Effector CD8-positive, alpha-beta T cell (primary cell): ENCODE measurements at places on chromosomes 3 and 15.

DNA sequence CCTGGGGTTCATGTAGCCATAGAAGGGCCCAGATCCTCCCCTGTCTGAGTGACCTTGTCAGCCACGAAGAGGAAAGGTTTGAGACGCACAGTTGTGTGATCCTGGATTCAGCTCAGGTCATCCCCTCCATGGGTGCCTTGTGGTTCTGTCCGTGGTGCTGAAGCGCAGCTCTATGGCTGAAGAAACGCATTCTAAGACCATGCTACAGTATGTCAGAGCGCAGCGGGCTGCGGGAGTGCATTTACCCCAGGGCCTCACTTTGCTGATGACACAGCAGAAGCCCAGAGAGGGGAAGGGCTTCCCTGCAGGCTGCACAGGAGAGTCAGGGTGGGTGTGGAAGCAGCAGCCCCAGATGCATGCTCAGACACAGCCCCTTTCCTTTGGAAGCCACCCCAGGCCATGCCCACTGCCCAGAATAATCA, 68.8 kb upstream of the IQSEC1 start:
- DNase-seq: no peak

DNA sequence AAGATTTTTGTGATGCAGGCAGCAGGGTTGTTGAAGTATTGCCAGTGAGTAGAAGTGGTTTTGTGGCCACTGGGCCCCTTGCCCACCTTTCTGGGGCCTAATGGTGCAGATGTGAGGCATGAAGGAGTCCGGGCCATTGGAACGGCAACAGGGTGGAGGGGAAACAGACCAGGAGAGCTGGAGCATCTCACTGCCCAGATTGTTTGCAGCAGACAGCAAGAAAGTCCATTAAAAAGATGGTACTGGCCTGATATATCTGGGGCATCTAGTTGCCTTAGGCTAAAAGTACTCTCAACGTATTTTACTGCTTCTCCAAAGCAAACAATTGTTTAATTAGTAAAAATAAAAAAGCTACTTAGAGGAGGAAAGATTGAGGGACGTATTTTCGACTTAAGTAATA, 298.4 kb downstream of the SATB1 start:
- no peak for DNase-seq

DNA sequence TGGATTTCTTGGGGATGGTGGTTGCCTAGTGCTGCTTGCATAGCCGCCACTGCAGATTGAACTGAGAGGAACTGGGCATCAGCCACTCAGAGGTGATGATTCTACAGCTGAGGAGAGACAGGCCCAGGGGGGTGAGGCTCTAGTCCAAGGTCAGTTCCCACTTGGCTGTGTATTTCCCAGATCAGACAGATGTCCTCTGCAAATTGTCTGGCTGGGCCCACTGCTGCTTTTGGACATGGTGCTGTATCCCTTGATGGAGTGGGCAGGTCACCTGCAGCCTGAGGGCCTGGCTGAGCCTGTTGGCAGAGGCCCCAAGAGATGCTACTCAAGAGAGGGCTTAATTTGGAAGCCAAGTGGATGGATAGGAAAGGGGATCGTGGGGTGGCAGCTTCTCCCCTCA, 124.5 kb upstream of the CTDSPL start:
- DNase-seq: no peak

GRCh38 chr15:41562244-41562643, 3.2 kb downstream of the TYRO3 start:
- DNase-seq: no peak

GRCh38 chr15:83717010-83717409, 63.1 kb downstream of the ADAMTSL3 start:
- DNase-seq: no peak

- DNase-seq: no peak
Measured at GRCh38 chr15:51658664-51659063, 22.6 kb upstream of the SCG3 start.

- DNase-seq: no peak
Measured at GRCh38 chr15:58594898-58595297, 154.6 kb downstream of the ADAM10 start.

DNA sequence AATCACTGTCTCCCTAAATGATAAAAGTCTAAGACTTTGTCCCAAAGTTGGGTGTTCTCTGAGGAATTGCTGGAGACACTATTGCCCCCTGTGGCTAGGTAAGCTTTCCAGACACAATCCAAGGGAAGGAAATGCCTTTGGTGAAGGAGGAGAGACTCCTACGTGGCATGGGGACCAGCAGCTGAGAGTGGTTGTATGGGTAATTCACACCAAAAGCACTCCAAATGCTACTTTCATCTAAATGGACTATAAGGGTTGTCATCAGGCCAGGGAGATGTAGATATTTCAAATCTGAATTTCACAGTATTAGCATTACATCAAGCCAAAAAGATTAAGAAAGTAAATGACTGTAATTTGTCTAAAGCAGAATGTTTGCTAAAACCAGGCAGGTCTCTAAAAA, 400.8 kb upstream of the THBS1 start:
- no peak for DNase-seq

- no peak for DNase-seq
Measured at GRCh38 chr3:31092748-31093589, 198.5 kb upstream of the GADL1 start.

GRCh38 chr3:102025606-102026270, 176.4 kb downstream of the NFKBIZ start:
- no peak for DNase-seq

- DNase-seq: no peak
Measured at GRCh38 chr15:71329497-71330260, 214.4 kb downstream of the THSD4 start.

DNA sequence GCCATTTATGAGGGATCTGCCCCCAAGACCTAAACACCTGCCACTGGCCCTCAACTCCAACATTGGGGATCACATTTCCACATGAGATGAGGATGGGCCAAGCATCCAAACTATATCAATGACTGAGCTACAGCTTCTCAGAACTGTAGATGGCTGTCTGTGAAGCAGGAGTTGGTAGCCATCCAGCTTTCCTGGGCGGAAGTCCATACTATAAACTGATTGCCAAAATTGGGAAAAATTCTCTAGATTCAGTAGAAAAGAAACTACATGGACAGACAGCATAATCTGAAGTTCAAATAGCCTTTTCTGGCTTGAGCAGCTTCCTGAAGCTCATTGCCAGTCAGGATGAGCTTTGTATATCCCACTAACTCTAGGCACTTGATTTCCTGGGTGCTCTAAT, 214.7 kb upstream of the ZBTB20 start:
- no peak for DNase-seq

DNA sequence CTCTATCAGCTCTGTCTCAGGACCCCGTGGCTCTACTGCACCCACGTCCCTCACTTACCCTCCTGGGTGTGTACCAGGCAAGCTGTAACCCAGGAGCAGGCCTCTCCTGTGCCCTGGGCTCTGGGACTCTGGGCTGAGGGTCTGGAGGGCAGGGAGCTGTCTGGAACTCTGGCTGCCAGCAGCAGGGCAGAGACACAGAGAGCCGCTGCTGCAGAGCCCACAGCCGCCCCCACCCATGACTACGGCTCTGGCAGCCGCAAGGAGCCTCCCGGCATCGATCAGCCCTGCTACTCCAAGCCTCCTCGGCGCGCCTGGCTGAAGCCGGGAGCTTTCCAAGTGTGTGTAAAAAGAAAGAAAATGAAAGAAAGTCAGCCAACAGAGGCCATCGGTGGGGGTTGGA, 103.7 kb upstream of the ATP2B2 start:
- no peak for DNase-seq

- no peak for DNase-seq
Measured at GRCh38 chr3:111577798-111578685, 17.1 kb downstream of the ZBED2 start.

DNA sequence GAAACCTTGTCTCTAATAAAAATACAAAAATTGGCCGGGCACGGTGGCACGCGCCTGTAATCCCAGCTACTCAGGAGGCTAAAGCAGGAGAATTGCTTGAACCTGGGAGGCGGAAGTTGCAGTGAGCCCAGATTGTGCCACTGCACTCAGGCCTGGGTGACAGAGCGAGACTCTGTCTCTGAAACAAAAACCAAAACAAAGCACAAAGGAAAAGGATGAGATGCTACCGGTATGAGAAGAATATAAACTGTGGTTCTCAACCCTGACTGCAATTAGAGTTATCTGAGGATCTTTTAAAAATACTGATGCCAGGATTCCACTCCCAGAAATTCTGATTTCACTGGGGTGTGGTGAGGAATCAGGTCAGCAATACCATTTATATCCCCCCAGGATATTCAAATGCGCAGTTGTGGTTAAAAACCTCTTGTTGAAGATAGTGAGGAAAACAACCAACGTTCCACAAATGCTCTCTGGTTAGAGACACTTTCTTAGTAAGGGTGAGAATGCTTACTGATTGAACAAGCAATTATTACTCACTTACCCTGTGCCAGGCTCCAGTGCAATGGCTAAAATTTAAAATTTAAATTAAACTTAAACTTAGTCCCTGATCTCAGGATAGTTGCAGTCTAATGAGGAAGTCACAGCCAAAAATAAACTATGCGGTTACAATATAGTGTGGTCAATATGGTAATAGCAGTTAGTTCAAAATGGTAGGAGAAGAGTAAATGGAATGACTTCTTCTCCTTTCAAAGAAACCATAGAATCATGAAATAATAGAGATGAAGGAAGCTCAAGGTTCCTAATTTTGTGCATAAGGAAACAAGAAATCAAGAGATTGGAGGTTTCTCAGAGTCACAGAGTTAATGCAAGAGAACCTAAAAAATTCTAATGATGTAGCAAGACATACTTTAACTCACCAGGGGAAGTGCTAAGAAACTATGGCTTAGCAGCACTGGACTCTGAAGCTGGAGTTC, 109.5 kb downstream of the SSR3 start:
- no peak for DNase-seq

GRCh38 chr3:49775538-49775937, 10.8 kb downstream of the IP6K1 start:
- no peak for DNase-seq

- no peak for DNase-seq
Measured at GRCh38 chr3:153163393-153163724, 1.3 kb downstream of the RAP2B start.

- DNase-seq: no peak
Measured at GRCh38 chr3:187006864-187007630, 76.7 kb downstream of the ST6GAL1 start.

DNA sequence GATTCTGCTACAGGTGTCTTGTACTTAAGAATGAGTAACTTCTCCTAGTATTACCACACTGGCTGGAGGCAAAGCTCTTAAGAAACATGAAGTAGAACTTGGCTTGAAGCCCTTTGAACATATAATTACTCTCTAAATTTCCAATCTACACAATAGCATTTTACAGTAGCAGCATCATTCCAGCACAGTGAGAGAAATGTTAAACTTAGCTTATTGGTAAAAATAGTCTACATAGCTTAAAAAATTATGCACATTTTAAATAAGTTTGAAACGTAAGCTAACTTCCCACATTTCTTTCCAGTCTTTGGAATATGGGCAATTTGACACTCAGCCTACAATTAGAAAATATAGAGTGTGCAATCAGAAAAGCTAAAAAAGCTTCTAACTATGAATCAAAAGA, 32.8 kb upstream of the TOP2B start:
- no peak for DNase-seq

GRCh38 chr3:153749070-153749610, 372.1 kb upstream of the ARHGEF26 start:
- DNase-seq: no peak

- no peak for DNase-seq
Measured at GRCh38 chr15:89825271-89825940, 10.8 kb upstream of the ANPEP start.

GRCh38 chr3:136714020-136714419, 38.2 kb downstream of the STAG1 start:
- no peak for DNase-seq

DNA sequence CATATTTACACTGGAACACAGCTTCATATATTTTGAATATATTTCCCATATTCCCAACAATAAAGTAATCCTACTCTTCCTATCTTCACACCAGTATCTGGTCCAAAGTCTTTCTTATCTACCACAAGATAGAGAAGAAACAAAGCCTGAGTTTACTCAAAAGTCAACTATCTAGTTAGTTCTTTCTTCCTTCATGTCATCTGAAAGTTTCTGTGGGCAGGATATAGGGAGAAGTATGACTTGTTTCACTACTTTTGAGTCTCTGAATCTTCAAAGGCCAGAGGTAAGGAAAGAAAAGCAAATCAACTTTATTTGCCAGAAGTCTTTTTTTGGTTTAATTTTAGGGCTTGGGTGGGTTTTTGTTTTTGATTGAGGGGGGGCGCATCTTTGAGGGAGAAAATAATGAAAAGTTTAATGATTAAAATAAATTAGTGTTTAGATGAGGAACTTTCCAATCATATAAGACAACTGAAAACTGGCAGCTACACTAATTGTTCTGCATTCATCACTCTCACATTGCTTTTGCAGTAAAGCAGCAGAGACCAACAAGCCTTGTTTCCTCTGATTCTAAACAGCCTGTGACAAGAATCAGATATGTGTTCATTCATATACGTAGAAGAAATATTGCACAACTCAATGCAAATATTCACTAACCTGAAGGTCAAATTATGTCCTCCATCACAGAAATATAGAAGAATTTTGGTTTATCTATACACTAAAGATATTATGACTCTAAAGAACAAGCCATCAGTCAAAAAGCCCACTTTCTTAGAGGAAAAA, 421.4 kb downstream of the SHQ1 start:
- DNase-seq: no peak

DNA sequence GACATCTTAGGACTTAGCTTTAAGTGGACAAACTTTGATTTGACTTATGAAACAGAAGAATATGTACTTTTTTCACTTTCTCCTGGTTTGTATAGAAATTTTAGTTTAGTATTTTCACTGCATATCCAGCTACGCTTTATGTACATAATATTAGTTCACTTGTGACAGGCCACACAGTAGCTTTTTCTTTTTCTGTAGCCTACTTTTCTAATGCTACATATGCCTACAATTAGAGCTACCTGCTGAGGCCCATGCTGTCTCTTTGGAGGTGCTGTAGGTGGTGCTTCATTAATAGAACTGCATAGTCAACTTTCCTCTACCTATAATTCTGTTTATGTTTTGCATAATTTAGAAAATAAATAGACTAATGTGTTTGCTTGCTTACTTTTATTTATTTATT, 191.6 kb downstream of the NLGN1 start:
- no peak for DNase-seq

DNA sequence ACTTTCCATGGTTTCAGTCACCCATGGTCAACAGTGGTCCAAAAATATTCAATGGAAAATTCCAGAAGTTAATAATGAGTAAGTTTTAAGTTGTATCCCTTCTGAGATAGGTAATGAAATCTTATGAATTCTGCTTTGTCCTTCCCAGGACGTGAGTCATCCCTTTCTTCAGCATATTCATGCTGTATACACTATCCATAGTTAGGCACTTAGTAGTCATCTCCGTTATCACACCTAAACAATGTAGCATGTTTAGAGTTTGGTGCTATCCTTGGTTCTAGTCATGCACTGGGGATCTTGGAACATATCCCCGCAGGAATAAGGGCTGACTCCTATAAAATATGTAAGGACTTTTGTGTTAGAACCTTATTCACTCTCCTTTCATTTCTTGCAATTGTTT, 153.2 kb downstream of the UNC13C start:
- DNase-seq: no peak
